Naive thymus-derived CD8-positive, alpha-beta T cell (primary cell): ENCODE measurements at places on chromosomes 11 and 22. TPM values are rescaled to one million over a fixed set of nuclear protein-coding genes. Genes with fewer than 3 reads are reported as not detected.

DKK3 gene
- 10.8 TPM for polyA plus RNA-seq

C1QTNF6 gene
- polyA plus RNA-seq: 0.68 TPM

ESRRA gene
- polyA plus RNA-seq: 3.5 TPM

PIM3 gene
- polyA plus RNA-seq: 13.6 TPM

IZUMO1R gene
- not detected for polyA plus RNA-seq

TPBGL gene
- 0.24 TPM for polyA plus RNA-seq

MMP1 gene
- not detected for polyA plus RNA-seq

CTSC gene
- 166 TPM for polyA plus RNA-seq

ABCC8 gene
- not detected for polyA plus RNA-seq

DDT gene
- polyA plus RNA-seq: 133 TPM

MTMR3 gene
- 20.9 TPM for polyA plus RNA-seq

DEFB131B gene
- polyA plus RNA-seq: not detected

CD6 gene
- polyA plus RNA-seq: 199 TPM

MEI1 gene
- polyA plus RNA-seq: 153 TPM

MMP13 gene
- not detected for polyA plus RNA-seq

MS4A4E gene
- polyA plus RNA-seq: not detected

SLC22A6 gene
- polyA plus RNA-seq: not detected

TMPRSS5 gene
- not detected for polyA plus RNA-seq
